Cardiac fibroblast (primary cell): ENCODE measurements at places on chromosomes 16 and 17.
A peak's percentile ranks its signal among the peaks of the same experiment; 100 is the strongest.

GRCh38 chr17:54013072-54013471, 190.3 kb downstream of the KIF2B start:
- DNase-seq = no peak

DNA sequence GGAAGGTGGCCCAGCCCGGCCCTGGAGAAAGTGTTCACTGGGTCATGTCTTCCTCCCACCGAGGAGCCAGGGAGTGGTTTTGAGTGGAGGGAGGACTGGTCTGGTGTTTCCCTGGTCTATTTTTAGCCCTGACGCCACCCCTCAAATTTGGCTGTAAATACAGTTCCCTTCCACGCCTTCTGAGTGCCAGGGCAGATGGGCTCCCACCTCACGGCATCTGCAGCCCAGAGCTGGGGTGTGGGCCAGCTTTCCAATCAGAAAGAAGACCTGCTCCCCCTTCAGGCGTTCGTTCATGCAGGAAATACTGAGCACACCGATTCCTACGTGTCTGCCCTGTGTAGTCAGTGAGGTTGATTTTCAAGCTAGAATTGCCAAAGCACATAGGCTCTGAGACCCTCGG, 53.7 kb downstream of the SNX20 start:
- DNase-seq = peak; percentile 55

DNA sequence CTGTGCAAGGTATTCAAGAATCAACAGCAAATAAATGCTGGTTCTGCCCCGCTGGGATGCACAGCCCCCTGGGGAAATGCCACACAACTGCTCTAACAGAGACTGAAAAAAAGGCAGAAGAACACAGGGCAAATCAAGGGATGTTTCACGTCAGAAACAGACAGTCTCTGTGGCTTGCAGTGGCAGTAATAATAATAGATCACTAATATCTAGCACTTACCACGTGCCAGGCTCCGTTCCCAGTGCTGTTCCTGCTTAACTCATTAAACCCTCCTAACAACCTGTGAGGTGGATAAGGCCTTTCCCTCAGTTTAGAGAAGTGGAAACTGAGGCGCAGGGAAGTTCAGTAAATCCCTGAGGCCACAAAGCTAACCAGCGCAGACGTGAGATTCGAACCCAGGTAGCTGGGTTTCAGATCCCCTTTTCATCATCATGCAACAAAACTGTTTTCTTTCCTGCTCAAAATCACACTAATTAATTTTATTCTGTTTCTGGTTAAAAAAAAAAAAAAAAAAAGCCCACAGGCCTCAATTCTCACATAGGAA, 36.7 kb downstream of the ARHGAP17 start:
- no peak for DNase-seq

DNA sequence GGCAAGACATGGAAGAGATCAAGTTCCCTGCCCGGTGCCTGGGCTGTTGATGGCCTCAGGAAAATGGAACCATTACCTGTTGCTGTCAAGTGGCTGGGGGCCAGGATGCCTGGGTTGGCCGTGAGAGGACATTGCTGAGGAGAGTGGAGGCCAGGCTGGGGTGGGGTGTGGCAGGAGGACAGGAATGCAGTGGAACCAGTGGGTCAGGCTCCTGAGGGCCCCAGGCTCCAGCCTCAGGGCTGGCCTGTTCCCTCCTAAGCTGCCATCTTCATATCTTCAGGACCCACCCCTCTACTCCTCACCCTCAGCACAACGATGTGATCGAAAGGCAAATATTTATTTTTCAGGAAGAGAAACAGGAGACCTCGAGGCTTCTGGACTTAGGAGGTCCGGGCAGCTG, 8.5 kb upstream of the YPEL3 start:
- DNase-seq = no peak

DNA sequence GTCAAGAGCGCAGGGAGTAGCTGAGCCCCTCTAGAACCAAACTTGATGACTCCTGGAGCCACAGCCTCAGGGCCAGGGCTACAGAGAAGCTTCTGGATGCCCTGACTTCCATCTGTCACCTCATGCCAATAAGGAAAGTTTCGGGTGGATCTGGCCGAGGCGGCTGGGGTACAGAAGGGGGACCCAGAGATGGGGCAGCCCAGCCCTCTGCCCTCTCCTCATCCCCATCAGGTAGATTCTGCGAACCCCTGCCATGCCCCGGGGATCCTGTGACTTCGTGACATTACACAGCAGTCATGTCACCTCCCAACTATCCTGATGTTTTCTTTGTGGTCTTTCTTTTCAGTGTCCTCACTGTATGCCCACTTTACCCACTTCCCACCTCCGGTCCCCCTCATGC, 114.4 kb downstream of the CCDC182 start:
- no peak for DNase-seq

DNA sequence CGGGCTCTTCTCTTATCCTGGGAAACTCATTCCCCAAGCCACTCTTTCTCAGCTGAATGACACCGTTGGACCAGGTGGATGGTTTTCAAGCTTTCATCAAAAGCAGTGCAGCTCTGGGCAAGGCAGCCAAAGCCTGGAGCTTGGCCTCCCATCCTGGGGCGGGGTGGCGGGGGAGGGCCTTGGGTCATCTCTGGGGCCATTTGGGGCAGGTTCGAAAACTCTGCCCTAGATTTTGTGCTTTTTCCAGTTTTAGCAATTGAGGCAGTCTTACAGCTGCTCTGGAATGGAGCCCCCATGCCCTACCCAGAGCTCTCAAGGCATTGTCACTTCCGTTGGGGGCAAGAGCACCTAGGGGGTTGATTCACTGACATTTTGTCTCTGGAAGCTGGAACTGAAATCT, 9.1 kb downstream of the MPRIP start:
- DNase-seq = no peak
